Fibroblast of lung (primary cell): ENCODE measurements at places on chromosomes 3 and 15.

DNA sequence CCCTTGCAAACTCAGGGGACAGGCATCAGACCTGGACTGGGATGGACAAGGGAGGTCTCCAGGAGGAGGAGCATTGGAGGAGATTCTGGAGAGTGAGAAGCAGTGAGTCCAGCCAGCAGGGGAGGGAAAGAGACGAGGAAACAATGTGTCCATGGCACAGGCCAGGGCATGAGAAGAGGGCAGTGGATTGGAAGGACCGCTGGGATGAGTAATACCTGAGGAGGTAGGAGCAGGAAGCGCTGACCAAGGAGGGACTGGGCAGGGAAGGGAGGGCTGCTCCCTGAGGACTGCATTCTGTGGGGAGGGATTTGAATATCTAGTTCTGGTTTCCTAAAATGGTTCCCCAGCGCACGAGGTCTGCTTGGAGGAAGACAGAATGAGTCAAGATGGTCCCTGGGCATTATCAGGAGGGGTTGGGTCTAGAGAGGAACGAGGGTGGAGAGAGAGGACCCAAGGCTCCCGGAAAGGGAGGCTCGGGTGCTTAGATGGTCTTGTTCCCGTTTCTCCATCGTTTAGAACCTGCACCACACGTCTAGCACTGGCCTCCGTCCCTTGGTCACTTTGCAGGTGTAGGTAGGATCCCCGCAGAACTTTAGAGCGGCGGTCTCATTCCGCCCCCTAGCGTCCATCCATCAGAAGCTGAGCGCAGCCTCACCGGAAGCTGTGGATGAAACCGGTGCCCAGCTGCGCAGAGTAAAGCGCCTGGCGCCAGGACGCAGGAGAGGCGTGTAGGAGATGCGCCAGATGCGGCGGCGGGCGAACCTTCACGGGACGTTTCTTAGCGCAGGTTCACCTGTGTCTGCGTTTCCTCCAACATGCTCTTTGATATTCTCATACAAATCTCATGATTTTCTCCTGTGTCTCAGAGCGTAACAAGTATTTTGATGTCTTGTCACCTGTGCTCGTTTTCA is 190.7 kb upstream of the NDN start:
- DNase-seq, result peak; percentile 4

- DNase-seq, result peak; percentile 67
Measured at GRCh38 chr15:57609805-57610529, 18.3 kb downstream of the MYZAP start.

- DNase-seq, result no peak
Measured at GRCh38 chr3:133970339-133970738, 59.4 kb downstream of the SLCO2A1 start.

DNA sequence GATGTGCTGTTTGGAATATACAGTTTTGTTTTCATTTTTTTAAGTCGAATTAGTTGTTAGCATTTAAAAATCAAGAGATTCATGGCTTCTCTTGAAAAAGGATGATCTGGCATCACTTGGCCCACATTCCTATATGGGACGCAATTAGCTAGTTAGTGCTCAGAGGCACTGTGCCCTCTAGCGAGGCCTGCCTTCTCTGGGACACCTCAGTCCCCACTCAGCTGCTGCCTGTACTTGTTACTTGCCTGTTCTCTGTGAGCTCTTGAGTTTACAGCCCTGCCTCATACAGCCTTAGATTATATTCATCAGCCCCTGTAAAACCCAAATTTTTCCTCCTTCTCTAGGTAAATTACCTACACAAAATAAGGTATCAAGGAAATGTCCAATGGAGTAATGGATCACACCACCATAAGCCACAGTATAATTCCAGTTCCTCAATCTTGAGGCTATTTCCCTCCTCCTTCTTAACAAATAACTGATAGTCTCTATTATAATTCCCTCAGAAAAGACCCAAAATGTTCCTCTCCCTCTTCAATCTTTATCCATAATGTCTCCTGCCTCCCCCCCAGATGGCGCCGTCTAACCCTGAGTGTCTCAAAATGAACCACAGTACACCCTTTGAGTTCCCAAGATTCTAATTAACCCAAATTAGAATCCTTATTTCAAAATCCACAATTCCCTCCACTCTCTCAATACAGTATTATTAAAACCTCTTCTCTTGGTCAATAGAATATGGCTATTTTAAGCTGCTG is 2.7 kb downstream of the ZMAT3 start:
- no peak for DNase-seq

GRCh38 chr15:83848315-83849050 is 194.6 kb downstream of the ADAMTSL3 start:
- DNase-seq, result peak; percentile 96

GRCh38 chr3:155948476-155948875 is 78.0 kb downstream of the GMPS start:
- no peak for DNase-seq

DNA sequence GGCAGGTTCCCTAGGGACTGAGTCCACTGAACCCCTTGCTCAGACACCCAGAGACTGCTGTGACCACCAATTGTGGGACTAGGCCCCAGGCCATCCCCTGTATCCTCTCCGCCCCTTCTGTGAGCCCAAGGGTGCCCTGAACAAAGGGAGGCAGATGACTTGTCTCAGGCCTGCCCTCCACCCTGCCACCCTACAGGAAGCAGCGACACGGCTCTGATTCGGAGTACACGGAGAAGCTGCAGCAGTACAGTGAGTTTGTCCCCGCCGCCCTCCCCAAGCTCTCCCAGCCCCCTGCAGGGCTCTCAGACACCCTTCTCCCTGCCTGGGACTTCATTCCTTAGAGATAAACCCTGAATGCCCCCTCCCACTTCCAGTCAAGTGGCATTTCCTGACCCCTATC is 16.6 kb downstream of the EPHB3 start:
- no peak for DNase-seq

- DNase-seq, result no peak
Measured at GRCh38 chr15:76204916-76205460, 106.3 kb downstream of the ETFA start.

DNA sequence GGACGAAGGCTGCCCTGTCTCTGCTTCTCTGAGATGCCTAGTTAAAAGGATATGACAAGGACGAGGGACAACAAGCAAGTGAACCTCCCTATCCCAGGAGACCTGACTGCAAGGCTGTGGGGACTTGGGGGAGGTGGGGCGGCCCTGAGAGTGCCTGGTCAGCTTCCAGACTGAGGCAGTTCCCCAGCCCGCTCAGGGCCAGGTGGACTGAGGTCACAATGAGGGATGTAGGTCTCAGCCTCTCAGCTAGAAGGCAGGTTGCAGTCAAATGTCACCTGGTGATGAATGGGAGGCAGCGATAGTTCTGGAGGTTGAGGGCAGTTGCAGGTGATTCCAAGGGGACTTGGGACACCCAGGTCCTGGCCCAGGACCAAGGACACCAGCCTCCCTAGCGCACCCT is 30.6 kb downstream of the TKT start:
- no peak for DNase-seq

DNA sequence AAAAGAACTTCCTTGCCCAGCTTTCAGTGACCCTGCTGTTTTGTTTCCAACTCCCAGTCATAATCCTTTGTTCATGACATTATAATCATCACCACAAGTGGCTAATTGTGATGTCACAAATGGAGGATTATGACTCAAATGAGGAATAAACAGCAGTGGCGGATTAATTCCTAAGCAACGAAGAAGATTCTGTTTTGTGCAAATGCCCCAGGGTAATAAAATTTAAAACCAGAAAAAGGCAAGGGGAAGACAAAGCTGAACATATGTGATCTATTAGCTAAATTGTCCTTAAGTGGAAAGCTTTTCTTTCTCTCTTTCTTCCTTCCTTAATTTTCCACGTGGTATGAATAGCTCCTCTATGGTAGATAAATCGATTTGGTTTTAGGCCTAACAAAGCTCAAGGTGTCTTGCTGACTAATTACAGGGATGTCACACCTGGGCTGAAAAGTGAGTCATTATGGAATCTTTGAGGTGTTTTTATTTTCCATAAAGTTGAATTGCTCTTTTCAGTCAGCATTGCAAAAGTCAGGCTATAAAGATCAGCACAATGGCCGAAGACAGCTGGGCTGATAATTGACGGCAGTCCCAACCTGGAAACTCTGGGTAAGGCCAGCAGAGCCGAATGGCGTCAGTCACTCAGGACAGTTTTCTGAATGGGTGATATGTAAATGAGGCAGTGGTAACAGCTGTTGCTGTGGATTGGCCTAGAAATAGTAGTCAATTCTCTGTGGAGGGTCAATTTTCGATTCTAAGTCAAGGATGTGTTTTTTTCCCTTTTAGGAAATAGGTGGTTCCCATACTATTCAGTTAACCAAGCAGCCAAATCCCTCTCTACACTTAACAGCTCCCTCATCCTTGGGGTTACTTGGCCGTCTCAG is 121.5 kb downstream of the PTPRG start:
- DNase-seq, result no peak

DNA sequence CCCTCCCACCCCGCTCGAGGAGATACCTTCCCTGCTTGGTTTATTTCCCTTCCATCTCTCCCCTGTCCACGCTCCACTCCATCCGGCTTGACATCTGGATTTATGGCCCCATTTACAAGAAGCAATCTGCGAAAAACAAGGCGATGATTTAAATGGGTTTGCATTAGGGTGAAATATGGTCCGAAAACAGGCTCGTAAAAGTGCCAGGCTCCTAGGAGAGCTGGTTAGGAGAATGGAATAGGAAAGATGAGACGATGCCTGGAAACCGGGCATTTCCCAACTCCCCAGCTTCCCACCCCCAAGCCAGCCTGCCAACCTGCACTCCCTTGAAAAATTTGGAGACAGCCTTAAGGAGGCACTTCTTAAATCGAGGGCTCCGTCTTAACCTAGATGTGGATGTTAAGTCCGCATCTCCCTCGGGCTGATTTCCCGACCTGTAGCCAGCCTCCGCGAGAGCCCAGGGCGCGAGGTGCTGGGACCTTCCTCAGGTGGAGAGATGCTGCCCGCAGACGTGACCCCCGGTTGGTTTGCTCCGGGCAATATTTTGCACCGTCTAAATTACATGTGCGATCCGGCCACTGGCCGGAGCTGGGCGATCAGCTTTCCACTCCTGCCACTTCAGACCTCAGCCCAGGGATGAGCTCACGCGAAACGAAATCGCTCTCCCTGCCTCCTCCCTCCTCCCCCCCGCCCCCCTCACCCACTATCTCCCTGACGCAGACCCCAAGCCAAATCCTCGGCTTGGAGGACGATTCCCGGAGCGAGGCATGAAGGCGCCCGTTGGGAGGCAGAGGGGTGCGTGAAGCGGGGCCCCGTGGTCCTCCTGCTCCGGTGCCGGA is 1.3 kb downstream of the GRM7 start:
- no peak for DNase-seq

- DNase-seq, result no peak
Measured at GRCh38 chr3:9201955-9202354, 47.5 kb downstream of the SRGAP3 start.

GRCh38 chr15:53910236-53910849 is 67.9 kb upstream of the UNC13C start:
- DNase-seq, result no peak

DNA sequence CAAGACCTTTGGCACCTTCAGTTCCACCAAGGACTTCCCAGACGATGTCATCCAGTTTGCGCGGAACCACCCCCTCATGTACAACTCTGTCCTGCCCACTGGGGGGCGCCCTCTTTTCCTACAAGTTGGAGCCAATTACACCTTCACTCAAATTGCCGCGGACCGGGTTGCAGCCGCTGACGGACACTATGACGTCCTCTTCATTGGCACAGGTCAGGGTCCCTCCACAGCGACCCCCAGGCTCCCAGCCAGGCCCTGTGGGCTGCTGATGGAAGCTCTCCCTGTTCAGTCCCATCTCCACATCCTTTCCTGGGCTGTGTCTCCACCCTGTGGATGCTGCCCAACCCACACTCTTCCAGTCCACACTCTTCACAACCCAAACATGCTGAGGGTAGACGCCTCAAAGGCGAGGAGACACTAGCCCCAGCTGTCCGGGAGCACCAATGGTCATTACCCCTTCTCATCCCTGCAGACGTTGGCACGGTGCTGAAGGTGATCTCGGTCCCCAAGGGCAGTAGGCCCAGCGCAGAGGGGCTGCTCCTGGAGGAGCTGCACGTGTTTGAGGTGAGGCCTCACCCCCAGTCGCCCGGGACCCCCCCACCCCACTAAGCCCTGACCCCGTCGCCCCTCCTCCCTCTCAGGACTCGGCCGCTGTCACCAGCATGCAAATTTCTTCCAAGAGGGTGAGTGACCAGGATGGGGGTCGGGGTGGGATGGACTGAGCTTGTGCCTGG is 4.3 kb upstream of the LSMEM2 start:
- DNase-seq, result peak; percentile 67

DNA sequence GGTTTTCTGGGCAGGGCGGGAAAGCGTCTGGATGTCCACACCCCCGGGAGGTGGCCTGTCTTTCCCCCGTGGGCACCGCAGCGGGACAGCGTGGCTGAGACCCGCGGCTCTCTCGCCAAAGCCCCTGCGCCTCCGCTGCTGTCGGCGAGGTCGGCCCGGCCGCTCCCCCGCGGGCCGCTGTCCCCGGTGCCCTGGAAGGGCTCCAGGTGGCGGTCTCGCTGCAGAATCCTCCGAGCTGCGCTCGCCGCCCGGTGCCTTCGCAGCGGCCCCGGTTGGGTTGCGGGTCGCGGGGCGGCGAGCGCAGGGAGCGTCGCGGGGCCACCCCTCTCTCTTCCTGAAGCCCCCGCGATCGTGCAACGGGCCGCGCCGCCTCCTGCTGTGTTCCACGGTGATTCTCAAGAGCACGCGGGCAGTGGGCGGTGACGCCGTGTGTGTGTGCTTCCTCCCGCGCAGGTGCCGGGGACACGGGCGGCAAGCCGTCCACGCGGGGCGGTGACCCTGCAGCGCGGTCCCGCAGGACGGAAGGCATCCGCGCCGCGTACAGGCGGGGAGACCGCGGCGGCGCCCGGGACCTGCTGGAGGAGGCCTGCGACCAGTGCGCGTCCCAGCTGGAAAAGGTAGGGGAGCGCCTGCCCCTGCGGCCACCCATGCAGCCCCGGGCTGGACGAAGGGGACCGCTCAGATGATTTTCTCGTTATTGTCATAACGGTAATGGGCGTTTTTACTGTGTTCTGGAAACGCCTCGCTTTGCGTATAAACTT is 54.4 kb downstream of the LRRK1 start:
- peak; percentile 18 for DNase-seq

GRCh38 chr3:37680401-37680800 is 181.3 kb upstream of the CTDSPL start:
- peak; percentile 23 for DNase-seq

GRCh38 chr3:125675791-125676190 is 80.5 kb upstream of the OSBPL11 start:
- no peak for DNase-seq

- DNase-seq, result peak; percentile 60
Measured at GRCh38 chr15:69926006-69926405, 171.7 kb downstream of the TLE3 start.

DNA sequence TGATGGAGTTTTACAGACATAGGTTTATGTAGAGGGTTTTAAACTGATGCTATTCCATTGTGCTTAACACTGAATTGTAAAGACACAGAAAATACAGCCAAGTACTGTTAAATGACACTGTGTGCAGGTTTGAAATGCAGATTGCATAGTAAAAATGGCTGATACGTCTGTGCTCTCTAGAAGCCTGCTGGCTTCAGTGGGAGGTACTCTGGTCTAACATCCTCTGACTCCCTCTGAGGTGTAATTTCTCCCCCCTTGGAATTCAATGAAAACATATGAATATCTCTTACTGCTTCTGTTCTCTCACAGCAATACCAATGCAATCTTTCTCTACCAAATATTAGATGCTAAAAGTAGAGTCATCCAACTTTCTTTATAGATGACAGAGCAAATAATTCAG is 176.6 kb downstream of the SLC9A9 start:
- DNase-seq, result no peak

GRCh38 chr15:39786447-39787056 is 3.9 kb upstream of the FSIP1 start:
- DNase-seq, result peak; percentile 81
